ENCODE measurements at places on chromosomes 2 and 18. TPM values are rescaled to one million over a fixed set of nuclear protein-coding genes. Genes with fewer than 3 reads are reported as not detected.

DNA sequence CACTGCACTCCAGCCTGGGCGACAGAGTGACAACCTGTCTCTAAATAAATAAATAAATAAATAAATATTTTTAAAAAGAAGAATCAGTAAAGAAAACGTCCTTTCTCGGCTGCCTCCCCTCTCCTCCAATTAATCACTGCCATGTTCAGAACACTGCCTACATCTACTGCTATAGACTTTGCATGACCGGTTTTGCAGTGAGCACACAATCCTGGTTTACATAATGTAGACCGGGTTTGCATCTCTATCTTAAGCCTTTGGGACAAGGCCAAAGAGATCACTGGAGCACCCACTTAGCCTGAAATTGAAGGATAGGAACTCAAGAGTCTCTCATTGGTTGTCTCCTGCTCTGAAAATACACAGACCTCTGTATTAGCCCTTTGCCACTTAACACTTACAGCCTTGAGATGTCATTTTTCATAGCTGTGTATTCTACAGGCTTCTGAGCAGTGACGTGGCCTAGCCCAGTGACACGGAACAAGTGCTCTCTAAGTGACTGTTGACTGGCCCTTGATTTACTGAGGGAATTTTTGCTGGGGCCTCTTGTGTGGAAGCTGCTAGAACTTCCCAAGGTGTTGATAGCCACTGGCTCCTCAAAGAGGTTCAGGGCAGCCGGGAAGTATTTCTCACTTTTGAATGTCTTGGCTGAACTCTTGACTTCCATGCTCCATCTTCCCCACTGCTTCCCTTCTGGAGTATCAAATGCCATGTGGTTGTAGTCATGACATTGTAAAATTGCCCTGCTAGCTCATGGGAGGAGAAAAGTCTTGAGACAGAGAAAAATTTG lies 45.3 kb upstream of the CCBE1 start:
- DNase-seq: no peak

The ETAA1 gene
- 10.4 TPM for polyA plus RNA-seq

The EPB41L3 gene
- 45.0 TPM for polyA plus RNA-seq

The KCNJ13 gene
- polyA plus RNA-seq: not detected

The TUBA3E gene
- not detected for polyA plus RNA-seq

The CFC1 gene
- not detected for polyA plus RNA-seq

- DNase-seq: no peak
These were observed 92.3 kb downstream of the MYT1L start for GRCh38 chr2:2238726-2239269.
